ENCODE measurements at places on chromosomes 1 and 21.

- DNase-seq, result no peak
Measured at GRCh38 chr1:85180869-85181268, 19.9 kb downstream of the SYDE2 start.

- DNase-seq, result no peak
Measured at GRCh38 chr1:176884911-176885310, 279.6 kb downstream of the ASTN1 start.

DNA sequence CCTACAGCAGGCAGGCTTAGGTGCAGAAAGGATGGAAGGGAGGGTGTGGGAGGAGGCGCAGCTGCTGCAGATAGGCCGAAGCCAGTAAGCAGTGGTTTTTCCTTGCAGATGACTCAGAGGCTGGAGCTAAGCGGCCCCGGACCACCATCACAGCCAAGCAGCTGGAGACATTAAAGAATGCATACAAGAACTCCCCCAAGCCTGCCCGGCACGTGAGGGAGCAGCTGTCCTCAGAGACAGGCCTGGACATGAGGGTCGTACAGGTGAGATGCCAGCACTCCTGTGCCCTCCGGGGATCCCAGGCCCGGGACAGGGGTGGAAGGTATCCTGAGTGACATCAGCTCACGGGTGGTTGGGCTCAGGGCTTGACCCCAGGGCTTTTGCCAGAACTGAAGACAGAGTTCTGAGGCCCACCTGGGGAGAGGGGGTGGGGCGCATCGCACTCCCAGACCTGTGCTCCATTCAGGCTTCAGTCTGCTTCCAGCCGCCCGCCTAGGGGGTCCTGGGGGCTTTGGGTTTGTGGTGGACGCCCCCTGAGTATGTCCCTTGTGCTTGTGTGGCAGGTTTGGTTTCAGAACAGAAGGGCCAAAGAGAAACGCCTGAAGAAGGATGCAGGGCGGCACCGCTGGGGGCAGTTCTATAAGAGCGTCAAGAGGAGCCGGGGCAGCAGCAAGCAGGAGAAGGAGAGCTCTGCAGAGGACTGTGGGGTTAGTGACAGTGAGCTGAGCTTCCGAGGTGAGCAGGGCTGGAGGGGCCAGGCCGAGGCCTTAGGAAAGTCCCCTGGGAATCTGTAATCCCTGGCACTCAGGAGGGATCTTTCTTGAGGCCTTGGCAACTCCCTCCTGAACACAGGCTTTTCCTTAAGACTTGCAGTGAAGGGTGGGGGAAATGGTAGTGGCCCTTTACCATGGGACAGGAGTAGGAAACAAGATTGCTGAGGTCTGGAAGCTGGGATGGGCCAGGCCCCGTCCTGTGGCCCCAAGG, 41.5 kb downstream of the LHX4 start:
- DNase-seq, result no peak

DNA sequence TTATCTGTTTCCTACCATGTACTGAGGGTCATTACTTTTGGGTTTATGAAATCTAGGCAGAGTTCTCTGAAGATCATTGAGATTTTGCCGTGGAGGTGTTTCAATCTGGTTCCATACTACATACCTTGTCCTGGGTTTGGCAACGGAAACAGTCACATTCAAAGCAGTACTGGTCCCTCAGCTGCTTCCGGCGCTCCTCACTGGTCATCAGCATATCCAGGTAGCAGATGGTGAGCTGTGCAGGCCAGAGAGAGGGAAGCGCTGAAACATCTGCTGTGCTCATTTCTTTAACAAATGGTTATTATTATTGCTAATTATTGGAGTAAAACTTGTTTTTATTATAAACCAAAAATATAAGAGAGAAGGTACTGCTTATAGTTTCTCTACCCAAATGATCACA, 591.7 kb downstream of the SMYD3 start:
- no peak for DNase-seq

DNA sequence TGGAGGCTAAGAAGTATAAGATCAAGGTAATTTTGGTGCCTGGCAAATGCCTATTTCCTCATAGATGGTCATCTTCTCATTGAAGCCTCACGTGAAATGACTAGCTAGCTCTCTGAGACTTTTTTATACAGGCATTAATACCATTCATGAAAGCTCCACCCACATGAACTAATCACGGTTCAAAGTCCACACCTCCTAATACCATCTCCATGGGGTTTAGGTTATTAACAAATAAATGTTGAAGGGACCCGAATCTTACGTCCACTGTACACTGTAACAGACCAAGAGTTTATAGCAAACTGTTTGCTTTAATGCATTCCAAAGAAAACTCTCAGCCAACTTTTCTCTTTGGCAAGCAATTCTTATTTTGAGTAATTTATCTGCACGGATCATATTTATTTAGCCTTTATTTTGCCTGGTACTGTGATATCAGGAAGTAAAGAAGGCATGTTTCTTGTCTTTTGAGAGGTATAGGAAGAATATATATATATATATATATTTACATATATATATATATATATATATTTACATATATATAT, 296.1 kb upstream of the LRRC7 start:
- no peak for DNase-seq

- no peak for DNase-seq
Measured at GRCh38 chr1:223631956-223632355, 33.5 kb downstream of the CAPN8 start.

GRCh38 chr1:59143133-59143487, 153.8 kb upstream of the FGGY start:
- no peak for DNase-seq

DNA sequence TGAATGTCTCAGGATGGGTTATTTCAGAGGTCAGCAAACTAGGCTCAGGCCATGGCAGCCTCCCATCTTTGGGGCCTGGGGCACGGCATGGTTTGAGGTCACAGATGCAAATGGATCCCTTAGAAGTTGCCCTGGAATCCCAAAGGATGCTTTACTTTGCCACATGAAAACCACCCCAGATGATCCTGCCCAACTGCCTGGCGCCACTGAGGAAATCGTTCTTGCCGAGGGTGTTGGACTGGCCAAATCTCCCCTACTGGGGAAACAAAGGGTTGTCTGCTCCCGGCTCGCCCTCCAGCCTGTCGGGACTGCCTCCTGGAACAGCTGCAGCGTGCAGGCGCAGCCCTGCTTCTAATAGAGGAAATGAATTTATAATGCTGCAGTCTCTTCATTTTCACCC, 173.0 kb upstream of the LMO4 start:
- no peak for DNase-seq

GRCh38 chr1:27391511-27392095, 819 bp upstream of the GPR3 start:
- no peak for DNase-seq

GRCh38 chr21:21807598-21807903, 809.3 kb downstream of the NCAM2 start:
- no peak for DNase-seq

- no peak for DNase-seq
Measured at GRCh38 chr1:60504206-60504840, 430.8 kb upstream of the C1orf87 start.

- no peak for DNase-seq
Measured at GRCh38 chr21:29297483-29298347, 1.0 kb upstream of the BACH1 start.

DNA sequence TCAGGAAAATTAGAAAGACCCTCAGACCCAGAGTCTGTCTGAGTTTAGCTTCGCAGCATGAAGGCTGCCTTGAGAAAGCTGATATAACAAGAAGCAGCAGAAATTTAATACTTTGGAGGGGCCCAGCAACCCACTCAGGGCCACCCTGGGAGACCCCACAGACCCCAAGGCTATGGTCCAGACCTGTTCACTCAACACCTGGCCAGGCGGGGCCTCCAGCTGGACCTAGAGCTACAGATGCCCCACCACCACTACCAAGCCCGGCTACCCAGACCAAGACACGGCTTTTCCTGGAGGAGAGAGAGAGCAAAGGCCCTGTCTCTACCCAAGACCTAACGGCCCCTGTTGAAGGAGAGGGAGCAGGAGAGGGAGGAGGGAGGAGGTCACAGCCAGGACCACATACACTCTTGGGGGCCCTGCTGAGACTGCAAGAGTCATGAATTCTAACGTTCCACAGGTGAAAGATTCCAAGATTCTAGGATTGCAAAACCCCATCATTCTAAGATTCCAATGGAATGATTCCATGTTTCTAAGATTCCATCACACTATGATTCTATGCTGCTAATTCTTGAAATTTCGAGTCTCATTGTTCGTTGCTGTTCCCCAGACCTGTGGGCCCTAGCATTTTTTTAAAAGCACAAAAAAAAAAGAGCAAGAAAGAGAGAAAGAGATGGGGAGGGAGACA, 53.2 kb downstream of the LACTBL1 start:
- no peak for DNase-seq

DNA sequence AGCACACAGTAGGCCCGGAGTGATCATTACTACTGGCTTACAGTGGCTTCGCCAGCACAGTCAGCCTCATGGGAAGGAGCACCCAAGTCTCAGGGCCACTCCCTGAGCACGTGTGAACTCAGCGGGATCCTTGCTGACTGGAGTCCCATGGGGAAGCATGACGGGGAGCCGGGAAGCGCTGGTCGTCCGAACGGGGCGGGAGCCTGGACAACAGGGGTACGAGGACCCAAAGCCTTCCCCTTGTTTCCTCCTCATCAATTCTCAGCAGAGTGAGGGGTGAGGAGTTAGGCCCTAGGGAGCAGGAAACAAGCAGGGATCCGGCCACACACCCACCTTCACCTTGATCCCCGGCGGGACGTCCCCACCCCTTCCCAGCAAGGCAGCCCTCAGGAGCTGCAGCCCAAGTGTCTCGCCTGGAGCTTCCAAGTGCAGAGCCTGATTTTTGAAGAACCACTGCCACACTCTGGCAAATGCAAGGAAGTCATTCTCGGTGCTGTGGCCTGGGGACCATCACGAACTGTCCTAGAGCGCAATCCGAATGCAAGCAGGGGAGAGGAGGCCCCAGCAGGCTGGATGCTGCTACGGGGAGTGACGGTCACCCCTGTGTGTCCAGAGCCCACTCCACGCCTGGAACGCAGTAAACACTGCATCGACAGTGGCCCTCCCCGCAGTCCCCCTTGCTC, 35.5 kb downstream of the TOMM20 start:
- DNase-seq, result no peak

DNA sequence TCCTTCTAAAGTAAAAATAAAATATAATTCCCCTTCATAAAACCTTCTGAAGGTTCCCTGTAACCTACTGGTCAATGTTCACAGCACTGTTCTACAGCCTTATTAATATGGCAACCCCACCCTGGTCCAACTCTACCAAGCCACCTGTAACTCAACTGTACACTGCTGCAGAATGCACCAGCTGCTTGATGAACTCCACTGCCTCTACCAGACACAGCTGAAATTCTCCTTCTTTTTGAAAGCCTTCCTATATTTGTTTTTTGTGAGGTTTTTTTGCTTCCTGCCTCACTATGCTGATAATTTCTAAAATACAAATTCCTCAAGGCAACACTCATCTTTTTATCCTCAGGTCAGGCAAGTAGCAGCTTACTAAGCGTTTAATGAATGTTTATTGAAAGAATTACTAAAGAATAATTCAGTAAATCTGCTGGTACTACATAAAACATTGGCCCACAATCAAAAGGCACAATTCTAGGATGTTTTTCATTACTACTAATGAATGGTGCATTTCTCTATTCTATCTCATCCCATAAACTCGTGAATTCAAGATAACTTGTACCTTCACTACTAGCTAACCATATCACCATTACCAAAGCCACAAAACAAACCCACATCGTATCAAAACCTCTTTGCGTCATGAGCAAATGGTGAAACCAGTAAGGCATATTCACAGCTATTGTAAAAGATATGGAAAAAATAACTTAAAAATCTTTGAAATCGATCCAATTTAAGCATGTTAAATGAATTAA, 2.4 kb downstream of the SSX2IP start:
- no peak for DNase-seq

- no peak for DNase-seq
Measured at GRCh38 chr1:224517171-224517570, 82.6 kb upstream of the WDR26 start.

DNA sequence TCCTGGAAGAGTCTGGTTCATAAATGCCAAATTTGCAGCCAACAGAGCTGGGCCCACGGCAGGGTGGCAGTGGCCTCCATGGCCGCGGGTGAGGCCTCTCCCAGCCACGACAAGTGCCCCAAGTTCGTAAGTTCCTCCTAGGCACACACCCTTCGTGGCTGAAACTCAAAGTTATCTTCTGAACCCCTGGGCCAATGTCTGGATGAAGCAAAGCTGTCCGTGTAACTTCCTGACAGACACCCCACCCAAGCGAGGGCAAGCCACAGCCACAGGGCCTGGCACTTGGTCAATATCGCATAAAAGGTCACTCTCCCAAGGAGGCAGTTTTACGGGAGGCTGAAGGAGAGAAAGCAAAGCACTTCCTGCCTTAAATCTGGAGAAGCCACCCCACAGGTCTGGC, 27.8 kb upstream of the GPR153 start:
- no peak for DNase-seq

DNA sequence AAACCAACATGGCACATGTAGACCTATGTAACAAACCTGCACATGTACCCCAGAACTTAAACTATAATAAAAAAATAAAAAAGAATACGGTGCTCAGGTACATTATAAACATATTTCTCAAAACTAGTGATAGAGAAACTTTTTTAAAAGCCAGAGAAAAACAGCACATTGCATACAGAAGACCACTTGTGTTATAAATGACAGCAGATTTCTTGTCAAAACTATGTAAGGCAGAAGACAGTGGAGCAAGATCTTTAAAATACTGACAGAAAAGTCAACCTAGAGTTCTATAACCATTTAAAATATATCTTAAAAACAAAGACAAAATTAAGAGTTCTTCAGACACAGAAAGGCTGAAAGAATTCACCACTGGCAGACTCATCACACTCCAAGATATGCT, 144.7 kb downstream of the NEGR1 start:
- DNase-seq, result no peak

DNA sequence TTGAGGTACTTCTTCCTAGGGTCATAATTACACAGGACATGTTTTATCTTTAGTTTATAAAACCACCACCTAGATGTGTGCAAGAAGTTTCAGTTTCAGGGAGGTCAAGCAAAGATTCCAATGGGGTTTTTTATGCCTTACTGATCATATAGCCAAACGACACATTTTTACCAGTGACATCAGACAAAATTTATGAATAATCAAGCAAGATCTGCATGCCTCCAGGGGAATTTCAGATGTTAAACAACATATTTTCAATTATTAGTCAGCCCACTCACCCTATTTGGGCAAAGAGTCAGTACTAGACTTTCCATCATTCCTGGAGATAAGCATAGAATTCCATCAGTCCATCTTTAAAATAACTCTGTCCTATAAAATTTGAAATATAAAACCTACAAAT, 867.4 kb downstream of the KCNT2 start:
- no peak for DNase-seq

GRCh38 chr1:10644307-10645128, 151.9 kb downstream of the CASZ1 start:
- DNase-seq, result no peak
